Suprapubic skin (tissue), 4 donors: ENCODE measurements at places on chromosomes 3 and 15. TPM values are rescaled to one million over a fixed set of nuclear protein-coding genes. Genes with fewer than 3 reads are reported as not detected.

Gene MRAS
- total RNA-seq, result 10.1 TPM

Gene MAP1A
- total RNA-seq, result 4.2 TPM

Gene ARGFX
- total RNA-seq, result not detected

Gene TF
- total RNA-seq, result 5.0 TPM

Gene FBLN2
- total RNA-seq, result 25.3 TPM

Gene CFAP100
- not detected for total RNA-seq

- no peak for DNase-seq
Measured at GRCh38 chr3:39137435-39137936, 15.9 kb downstream of the CSRNP1 start.

DNA sequence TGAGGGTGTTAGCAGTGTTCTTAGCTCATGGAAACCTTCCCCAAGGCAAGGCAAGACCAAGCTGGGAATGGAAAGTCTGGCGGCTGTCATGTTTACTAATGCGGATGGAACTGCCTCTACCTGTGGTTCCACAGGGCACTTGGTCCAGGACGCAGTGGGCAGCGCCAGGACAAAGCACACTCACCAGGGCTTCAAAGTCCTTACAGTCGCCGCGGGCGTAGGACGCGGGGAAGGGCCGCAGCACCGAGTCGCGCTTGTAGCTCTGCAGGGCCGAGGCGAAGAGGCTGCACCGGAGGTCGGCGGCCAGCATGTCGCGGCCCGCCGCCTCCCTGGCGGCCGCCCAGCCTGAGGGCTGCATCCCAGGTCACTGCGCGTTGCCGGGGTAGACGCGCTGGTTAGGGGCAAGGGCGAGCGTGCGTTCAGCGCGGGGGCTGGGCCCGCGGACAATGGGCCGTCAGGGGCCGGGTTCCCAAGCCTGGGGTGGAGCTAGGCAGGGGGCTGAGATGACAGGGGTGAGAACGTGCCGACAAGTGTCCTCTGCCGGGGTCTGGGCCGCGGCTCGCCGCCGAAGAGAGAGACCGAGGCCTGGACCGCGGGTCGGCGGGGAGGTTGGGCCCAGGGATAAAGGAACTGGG is 497 bp downstream of the PARP16 start:
- no peak for DNase-seq

DNA sequence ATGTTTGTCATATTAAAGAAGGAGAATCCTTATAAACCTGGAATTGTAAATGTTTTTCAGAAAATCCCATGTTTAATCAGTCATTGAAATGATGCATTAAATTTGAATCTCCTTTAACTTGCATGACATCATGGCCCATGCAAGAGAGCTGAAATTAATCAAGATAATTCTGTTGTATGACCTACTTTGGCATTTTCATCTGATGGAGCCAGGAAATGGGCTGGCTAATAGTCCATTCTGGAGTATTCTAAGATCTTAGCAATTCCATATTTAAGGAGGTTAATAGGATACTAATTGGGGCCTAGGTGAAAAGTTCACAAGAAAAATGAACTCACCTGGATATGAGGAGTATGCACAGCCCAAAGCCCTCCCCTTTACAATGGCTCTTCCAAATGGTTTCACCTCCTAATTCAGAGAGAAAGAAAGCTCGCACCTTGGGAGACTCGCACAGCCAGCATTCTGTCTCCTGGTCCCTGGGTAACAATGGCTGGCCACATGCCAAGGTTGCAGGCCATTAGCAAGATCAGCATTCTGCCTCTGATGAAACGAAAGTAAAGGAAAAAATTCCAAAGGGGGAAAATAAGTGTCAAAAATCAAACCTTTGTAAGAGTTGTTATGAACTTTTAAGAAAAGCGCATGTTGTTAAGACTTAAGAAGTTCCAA is 786.4 kb downstream of the MCTP2 start:
- no peak for DNase-seq

- no peak for DNase-seq
Measured at GRCh38 chr3:138748190-138748589, 86.5 kb downstream of the PIK3CB start.

- DNase-seq, result no peak
Measured at GRCh38 chr3:188442430-188442829, 288.5 kb downstream of the LPP start.

- no peak for DNase-seq
Measured at GRCh38 chr3:87855211-87855610, 203.6 kb downstream of the CGGBP1 start.

GRCh38 chr3:150221904-150222523 is 186.1 kb upstream of the TSC22D2 start:
- DNase-seq, result no peak

- no peak for DNase-seq
Measured at GRCh38 chr15:84914909-84915605, 30.6 kb downstream of the SLC28A1 start.

DNA sequence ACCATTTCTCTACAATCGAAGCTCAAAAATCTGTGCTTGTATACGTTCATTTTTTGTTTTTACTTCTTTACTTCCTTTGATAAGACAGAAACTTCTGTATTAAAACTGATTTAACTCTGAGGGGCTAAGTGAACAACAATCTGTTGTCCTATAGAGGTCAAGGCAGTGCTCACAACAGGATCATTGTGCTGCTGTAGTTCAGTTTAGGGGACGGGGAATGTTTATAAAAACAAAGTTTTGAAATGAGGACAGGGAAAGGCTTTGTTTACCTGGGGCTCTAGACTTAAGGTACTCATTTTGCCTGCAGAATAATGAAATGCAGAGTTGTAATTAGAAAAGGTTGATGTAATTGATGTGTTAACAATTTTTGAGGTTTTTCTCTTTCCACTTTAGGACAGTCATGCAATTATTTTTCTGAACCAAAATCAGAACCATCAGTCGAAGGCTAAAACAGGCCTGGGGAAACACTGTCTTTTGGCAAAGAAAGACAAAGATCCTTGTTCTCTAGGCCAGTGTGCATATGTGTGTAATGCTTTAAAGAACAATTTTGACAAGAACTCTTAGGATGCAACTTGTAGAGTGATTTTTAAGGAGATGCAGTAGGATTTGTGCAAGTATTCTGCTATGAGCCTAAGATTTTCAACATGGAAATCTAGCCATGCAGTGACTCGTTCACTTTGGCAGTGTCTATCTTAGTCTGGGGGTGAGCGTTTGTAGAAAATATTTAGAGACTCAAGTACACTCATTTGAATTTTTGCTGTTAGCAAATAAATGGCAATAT is 165.2 kb downstream of the PGPEP1L start:
- DNase-seq, result no peak

DNA sequence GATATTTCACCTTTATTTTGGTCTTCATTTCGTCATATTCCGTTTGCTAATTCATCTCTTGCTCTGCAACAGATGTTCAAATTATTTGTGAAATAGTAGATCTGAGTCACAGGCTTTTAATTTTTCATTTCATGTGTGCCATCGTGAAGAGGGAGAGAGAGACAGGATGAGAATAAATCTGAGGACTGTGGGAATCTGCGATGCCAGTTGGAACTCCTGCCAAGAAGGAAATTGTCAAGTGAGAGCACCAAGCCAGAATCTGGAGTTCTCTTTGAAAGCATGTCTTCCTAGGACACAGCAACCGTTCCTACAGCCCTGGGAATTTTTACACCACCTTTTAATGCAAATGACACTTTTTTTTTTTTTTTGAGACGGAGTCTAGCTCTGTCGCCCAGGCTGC is 48.8 kb downstream of the NSMCE3 start:
- no peak for DNase-seq

DNA sequence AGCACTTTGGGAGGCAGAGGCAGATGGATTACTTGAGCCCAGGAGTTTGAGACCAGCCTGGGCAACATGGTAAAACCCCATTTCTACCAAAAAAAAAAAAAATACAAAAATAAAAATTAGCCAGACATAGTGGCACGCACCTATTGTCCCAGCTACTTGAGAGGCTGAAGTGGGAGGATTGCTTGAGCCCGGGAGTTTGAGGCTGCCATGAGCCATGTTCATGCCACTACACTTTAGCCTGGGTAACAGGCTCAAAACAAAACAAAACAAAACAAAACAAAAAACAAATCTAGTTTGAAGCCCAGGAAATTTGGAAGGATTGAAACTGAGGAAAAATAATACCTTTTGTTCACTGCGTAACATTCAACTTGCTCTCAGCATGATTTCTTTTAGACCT is 16.6 kb downstream of the TMOD3 start:
- no peak for DNase-seq

GRCh38 chr3:10345911-10346310 is 25.0 kb upstream of the SEC13 start:
- DNase-seq, result no peak

GRCh38 chr3:38558864-38559263 is 62.7 kb downstream of the EXOG start:
- no peak for DNase-seq

- DNase-seq, result no peak
Measured at GRCh38 chr15:34769711-34770110, 14.9 kb upstream of the GJD2 start.

DNA sequence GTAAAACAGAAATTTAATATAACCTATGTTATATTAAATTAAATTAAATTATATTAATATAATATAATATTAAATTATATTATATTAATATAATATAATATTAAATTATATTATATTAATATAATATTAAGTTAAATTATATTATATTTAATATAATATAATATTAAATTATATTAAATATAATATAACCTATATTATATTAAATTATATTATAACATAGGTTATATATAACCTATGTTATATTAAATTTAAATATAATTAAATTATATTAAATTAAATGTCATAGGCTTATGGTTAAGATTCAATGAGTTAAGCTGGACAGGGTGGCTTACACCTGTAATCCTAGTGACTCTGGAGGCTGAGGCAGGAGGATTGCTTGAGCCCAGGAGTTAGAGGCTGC is 40.6 kb upstream of the CNOT10 start:
- no peak for DNase-seq
